ENCODE measurements at places on chromosomes 13 and 19.
A peak's percentile ranks its signal among the peaks of the same experiment; 100 is the strongest.

- peak; percentile 88 for DNase-seq
Observed at GRCh38 chr19:49502866-49503581, 6.8 kb downstream of the RPS11 start.

DNA sequence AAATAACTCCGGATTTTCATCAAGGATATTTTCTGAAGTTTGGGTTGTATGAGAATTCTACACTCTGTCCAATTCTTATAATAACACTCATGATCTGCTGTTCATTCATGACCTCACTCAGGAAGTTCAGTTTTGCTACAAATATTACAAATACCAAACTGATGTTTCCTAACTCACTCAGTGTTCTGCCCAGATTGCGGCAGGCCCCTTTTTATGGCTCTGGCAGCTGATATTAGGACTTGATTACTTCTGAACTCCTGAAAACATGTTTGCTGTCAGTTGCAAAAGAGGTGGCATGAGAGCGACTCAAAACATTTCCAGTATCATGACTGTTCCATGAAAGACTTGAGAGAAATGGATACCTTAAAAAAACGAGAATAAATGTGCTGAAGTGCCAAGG lies 188.0 kb downstream of the RGCC start:
- peak; percentile 95 for DNase-seq

DNA sequence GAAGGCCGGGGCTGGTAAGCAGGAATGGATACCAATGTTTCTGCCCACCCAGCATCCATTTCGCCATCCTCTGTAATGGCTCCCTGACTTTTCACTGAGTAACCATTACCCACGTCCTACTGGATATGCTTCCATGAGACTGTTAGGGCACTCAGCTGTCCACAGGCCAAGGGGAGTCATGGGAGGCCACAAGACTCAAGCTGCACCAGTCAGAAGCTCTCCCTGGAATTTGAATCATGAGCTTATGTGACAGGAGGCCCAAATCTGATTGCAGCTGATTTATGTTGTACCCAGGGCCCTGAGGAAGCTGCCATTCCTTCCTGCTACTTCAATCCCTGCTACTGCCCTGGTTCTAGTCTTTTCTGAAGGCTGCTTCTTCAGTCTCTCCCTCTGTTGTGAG lies 28.3 kb downstream of the DEDD2 start:
- DNase-seq, result no peak

DNA sequence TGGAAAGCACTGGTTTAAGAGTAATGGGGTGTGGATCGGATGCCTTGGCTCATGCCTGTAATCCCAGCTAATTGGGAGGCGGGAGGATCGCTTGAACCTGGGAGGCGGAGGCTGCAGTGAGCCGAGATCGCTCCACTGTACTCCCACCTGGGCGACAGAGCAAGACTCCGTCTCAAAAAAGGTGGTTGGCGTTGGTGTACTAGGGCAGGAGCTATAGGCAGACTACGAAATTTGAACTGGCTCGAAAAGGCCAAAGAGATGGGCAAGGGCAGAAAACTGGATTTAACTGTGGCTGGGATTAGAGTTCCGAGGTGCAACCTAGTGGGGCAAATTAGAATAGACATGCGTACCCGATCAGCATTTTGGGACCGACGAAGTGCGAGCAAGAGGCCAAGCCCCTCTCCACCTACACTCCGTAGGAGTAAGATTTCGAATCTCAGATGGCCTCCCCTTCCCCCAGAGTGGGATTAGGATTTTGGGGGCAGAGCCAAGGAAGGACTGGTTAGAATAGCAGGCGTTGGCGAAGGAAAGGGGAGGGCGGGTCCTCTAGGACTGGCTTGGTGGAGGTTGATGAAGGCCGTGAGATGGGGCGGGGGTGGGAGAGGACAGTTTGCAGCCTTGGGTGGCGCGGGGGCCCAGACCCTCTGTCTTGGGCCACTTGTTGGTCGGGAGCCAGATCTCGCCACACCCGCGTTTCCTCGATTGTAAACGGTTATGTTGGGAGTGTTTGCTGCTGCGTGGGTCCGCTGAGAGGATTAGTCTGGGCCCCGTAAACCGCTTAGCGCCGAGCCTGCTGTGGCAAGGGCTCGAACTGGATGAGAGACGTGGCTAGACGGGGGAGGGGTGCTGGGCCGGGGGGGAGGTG lies 2.0 kb upstream of the INAFM1 start:
- DNase-seq, result peak; percentile 84

DNA sequence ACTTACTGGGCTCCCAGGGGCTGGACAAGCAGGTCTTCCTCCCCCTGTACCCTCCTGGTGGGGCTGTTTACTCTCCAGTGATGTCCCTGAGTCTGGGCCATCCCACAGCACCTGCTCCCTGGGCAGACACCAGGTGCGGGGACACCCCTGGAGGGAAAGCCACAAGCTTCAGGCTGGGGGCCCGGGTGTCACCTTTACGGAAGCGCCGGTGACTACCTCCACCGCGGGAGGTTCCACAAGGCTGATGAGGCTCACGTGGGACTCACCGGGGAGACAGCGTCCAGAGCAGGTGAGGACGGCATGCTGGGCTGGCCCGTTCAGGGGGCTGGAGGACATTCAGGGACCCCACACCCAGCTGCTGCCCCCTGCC lies 24.9 kb downstream of the NFILZ start:
- DNase-seq, result no peak

Measured in iris pigment epithelial cell (primary cell).